ENCODE measurements at places on chromosomes 12 and 14. TPM values are rescaled to one million over a fixed set of nuclear protein-coding genes. Genes with fewer than 3 reads are reported as not detected.

DNA sequence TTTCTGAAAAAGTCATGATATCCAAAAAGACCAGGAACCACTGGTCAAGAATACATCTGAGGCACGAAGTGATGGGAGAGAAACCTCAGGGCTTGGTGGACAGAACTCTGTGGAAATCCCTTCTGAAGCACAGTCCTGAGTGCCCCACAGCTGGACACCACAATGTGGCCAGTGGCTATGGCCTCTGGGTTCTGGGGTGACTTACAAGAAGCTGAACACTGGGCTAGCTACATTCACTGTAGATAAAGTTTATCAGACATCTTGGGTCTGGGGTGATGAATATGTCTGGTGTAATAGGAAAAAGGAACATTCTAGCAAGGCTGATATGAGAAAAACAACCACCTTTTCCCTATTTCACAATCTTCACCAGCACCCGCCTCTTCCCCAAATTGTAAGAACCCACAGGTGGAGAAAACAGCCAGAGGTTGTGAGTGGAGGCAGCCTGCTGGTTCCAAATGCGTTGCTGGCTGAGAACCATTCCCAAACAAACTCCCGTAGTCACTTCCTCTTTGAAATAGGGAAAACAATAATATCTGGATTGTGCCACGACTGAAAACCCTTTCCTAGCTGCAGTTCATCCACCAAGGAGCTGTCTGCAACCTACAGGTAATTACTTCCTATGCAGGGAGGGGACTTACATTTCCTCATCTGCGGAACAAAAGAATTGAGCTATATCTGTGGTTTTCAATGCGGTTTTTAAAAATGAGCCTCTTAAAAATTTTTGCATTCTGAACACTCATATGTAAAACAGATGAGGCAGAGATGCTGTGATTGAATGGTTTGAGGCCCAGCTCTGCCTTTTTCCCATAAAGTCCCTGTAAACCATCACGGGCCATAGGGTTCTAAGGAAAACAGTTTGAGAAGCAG is 193.6 kb downstream of the SLC41A2 start:
- H3K4me3 ChIP-seq = no peak overlapping the region
- no peaks in the 10 kb centered on the region for H3K27me3 ChIP-seq
- no peaks in the 10 kb centered on the region for H3K36me3 ChIP-seq
- peaks cover 13% of the 10 kb centered on the region for H3K4me1 ChIP-seq

- DNase-seq = peak; percentile 28
- H3K4me3 ChIP-seq = no peak overlapping the region
These were observed 1493.1 kb upstream of the FLRT2 start for GRCh38 chr14:84036840-84037239.

DNA sequence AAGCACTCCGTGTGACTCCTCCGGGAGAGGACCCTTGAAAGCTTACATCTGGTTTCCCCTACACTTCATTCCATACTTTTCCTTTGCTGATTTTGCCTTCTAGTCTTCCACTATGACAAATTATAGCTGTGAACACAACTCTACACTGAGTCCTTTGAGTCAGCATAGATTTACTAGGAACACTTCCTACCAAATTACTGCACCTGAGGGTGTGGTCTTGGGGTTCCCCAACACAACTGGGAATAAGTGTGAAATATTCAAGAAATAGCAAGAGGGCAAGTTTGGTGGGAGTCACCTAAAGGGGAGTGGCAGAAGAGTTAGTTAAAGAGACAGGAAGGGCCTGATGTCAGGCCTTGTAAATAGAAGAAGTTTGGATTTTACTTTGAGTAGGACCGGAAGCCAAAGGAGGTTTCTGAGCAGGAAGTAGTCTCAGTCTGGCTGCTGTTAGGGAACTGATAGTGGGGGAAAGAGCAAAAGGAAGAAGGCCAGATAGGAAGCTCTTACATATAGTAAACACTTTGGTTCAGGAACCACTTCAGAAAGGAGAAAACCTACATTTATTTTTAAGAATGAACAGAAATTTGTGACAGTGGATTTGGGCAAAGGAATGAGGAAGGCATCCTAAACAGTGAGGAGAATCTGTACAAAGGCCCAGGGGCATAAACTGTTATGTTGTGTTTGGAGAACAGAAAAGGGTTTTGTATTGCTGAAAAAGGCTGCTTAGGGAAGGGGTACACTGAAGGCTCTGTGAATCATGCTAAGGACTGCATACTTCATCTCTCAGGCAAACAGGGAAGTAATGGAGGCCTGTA is 14.2 kb downstream of the SEL1L start:
- peaks cover 71% of the 10 kb centered on the region for H3K36me3 ChIP-seq
- H3K27me3 ChIP-seq = no peaks in the 10 kb centered on the region
- no peak overlapping the region for H3K4me3 ChIP-seq
- peak; percentile 59 for DNase-seq
- peak overlapping the region; percentile 81 for H3K27ac ChIP-seq

Gene KRT2
- not detected for polyA plus RNA-seq

DNA sequence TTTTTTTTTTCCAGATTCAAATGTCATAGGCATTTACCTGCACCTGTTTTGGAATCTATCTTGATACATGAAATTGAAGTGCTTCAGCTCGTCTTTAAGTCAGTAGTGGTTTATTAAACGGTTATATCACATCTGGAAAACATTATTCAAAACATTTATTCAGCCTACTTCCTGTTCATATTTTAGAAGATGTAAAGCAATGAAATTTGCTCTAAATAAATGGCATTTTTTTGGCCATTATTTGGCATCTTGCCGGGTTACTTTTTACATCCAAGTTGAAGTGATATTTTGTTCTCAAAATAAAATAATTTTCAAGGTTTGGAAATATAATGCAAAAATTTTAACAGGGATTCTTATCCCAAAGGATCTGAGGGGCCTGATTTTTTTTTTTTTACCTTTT is 103.1 kb downstream of the EML1 start:
- H3K4me1 ChIP-seq = no peaks in the 10 kb centered on the region
- H3K36me3 ChIP-seq = no peaks in the 10 kb centered on the region
- H3K4me3 ChIP-seq = no peak overlapping the region
- no peaks in the 10 kb centered on the region for H3K27me3 ChIP-seq
- H3K27ac ChIP-seq = no peak overlapping the region
- DNase-seq = no peak

DNA sequence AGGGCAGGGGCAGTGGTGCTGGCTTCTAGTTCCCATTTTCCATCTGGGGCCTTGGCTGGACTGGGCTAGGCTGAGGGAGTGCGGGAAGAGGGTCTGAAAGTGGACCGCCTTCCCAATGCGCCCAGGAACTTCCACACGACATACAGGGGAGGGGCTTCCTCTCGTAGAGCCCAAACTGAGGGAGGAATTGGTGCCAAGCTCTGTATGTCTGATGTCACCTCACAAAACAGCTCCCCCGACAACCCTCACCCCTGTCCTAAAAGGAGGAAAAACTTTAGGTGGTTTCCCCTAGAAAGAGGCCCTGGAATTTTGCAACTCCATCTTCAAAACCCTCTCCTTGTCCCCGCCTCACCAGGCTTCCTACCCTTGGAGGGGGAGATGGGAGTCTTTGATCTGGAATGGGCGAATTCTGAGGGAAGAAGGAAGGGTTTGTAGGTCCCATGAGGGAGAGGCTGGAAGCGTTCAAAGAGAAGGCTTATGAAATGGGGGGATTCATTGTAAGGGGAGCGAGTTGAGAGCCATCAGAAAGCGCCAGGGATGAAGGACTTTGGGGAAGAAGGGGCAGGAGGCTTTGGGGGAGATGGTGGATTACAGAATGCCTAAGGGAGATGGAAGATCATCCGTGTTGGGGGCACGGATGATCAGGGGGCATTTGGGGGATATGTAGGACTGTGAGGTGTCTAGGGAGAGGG is 844 bp downstream of the GLTP start:
- H3K27ac ChIP-seq = peak overlapping the region; percentile 86
- no peaks in the 10 kb centered on the region for H3K27me3 ChIP-seq
- no peak for DNase-seq
- H3K4me3 ChIP-seq = peak overlapping the region; percentile 80
- peaks cover 42% of the 10 kb centered on the region for H3K4me1 ChIP-seq
- no peaks in the 10 kb centered on the region for H3K36me3 ChIP-seq

Gene CIT
- polyA plus RNA-seq = 5.3 TPM

Gene NGB
- polyA plus RNA-seq = not detected

Gene LRP1-AS
- polyA plus RNA-seq = not detected

Gene KRT75
- not detected for polyA plus RNA-seq

GRCh38 chr14:68771631-68772030 is 21.2 kb downstream of the ZFP36L1 start:
- no peak overlapping the region for H3K27ac ChIP-seq
- no peaks in the 10 kb centered on the region for H3K36me3 ChIP-seq
- H3K27me3 ChIP-seq = no peaks in the 10 kb centered on the region
- DNase-seq = no peak

- DNase-seq = no peak
- H3K27ac ChIP-seq = no peak overlapping the region
- no peak overlapping the region for H3K4me3 ChIP-seq
These were observed 117.4 kb downstream of the PLEKHA5 start for GRCh38 chr12:19246933-19247332.

- no peaks in the 10 kb centered on the region for H3K27me3 ChIP-seq
- no peaks in the 10 kb centered on the region for H3K4me1 ChIP-seq
- H3K4me3 ChIP-seq = no peak overlapping the region
These were observed 464.4 kb downstream of the ZFP36L1 start for GRCh38 chr14:68328509-68328908.

- H3K4me3 ChIP-seq = no peak overlapping the region
- no peaks in the 10 kb centered on the region for H3K4me1 ChIP-seq
- peak; percentile 62 for DNase-seq
- H3K36me3 ChIP-seq = no peaks in the 10 kb centered on the region
- no peak overlapping the region for H3K27ac ChIP-seq
These were observed 80.8 kb downstream of the ZNF664 start for GRCh38 chr12:124053851-124054250.

GRCh38 chr12:19757317-19757877 is 318.1 kb downstream of the AEBP2 start:
- H3K27me3 ChIP-seq = no peaks in the 10 kb centered on the region
- peak; percentile 51 for DNase-seq
- no peaks in the 10 kb centered on the region for H3K36me3 ChIP-seq
- H3K4me3 ChIP-seq = no peak overlapping the region
- H3K4me1 ChIP-seq = no peaks in the 10 kb centered on the region
- no peak overlapping the region for H3K27ac ChIP-seq

- DNase-seq = no peak
- no peak overlapping the region for H3K27ac ChIP-seq
- H3K36me3 ChIP-seq = no peaks in the 10 kb centered on the region
- no peak overlapping the region for H3K4me3 ChIP-seq
- H3K4me1 ChIP-seq = no peaks in the 10 kb centered on the region
These were observed 502.2 kb upstream of the USP15 start for GRCh38 chr12:61757831-61758505.

DNA sequence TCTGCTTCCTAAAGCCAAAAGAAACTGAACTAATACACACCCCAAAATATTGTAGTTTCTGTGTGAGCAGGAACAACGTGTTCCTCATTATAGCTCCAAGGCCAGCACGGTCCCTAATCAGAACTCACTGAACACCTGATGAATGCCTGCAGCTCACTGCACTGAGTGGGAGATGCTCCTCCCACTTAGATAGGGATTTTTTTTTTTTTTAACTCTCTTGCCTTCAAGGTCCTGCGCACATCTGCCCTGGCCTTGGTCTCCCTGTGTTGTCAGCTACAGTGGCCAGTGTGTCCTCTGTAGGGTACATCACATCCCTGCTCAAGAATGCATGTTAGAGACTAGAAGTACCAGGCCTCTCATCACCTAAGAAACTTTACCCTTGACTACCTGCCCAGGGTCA is 44.3 kb upstream of the TMPO start:
- DNase-seq = no peak
- H3K27ac ChIP-seq = no peak overlapping the region
- H3K27me3 ChIP-seq = no peaks in the 10 kb centered on the region
- H3K36me3 ChIP-seq = no peaks in the 10 kb centered on the region
- no peaks in the 10 kb centered on the region for H3K4me1 ChIP-seq
- no peak overlapping the region for H3K4me3 ChIP-seq

GRCh38 chr12:88946372-88946997 is 366.2 kb upstream of the KITLG start:
- H3K4me3 ChIP-seq = no peak overlapping the region
- peak overlapping the region; percentile 39 for H3K27ac ChIP-seq
- no peak for DNase-seq

- H3K27me3 ChIP-seq = no peaks in the 10 kb centered on the region
- no peak for DNase-seq
- H3K27ac ChIP-seq = no peak overlapping the region
- no peak overlapping the region for H3K4me3 ChIP-seq
- H3K36me3 ChIP-seq = peaks cover 12% of the 10 kb centered on the region
These were observed 34.2 kb downstream of the ABCC9 start for GRCh38 chr12:21906919-21907493.

Gene IFI27
- 1,115 TPM for polyA plus RNA-seq

Gene AQP6
- not detected for polyA plus RNA-seq

Gene FBRSL1
- polyA plus RNA-seq = 13.3 TPM

DNA sequence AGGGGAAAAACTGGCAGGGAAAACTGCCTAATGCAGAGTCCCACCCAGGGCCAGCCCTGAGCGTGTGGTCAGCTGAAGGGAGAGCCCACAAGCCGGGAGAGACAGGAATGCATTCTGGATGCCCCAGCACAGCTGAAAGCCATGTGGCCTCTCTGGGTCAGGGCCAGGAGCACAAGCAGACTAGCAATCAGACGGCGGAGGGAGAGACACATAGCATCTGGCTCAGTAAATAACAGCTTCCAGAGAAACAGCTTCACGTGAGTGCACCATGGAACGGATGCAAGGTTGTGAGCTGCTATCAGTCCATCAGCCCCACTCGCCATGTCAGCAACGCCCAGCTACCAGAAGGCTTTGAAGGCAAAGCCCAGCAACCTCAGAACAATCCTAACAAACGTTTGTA is 28.2 kb upstream of the TMEM106C start:
- H3K36me3 ChIP-seq = no peaks in the 10 kb centered on the region
- no peak overlapping the region for H3K27ac ChIP-seq
- H3K4me1 ChIP-seq = peaks cover 7% of the 10 kb centered on the region
- DNase-seq = peak; percentile 28
- H3K27me3 ChIP-seq = no peaks in the 10 kb centered on the region
- H3K4me3 ChIP-seq = no peak overlapping the region

Measured in stomach (tissue), 19 donors.